CD4-positive, alpha-beta T cell treated with Interferon alpha-2 for 1 hour (primary cell): ENCODE measurements at places on chromosomes 1 and 21.

GRCh38 chr1:222167896-222168295 is 380.0 kb downstream of the HHIPL2 start:
- DNase-seq: no peak

DNA sequence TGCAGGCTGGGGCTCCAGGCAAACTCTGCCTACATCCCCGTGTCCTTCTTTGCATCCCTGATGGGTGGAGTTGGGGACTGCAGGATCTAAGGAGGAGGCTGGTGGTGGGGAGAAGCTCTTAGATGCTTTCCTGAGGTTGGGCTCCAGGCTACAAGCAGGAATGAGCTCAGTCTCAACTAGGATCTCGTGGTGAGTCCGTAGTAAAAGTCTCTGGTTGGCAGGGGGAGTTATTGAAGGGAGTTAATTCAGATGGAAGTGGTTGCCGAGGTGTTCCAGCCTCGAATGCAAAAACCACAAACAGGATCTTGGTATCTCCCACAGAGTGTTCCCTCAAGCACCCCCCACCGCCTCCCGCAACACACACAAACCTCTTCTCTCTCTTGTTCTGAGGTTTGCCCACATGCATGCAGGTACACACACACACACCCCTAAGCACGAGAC is 35.0 kb downstream of the TMCC2 start:
- no peak for DNase-seq

DNA sequence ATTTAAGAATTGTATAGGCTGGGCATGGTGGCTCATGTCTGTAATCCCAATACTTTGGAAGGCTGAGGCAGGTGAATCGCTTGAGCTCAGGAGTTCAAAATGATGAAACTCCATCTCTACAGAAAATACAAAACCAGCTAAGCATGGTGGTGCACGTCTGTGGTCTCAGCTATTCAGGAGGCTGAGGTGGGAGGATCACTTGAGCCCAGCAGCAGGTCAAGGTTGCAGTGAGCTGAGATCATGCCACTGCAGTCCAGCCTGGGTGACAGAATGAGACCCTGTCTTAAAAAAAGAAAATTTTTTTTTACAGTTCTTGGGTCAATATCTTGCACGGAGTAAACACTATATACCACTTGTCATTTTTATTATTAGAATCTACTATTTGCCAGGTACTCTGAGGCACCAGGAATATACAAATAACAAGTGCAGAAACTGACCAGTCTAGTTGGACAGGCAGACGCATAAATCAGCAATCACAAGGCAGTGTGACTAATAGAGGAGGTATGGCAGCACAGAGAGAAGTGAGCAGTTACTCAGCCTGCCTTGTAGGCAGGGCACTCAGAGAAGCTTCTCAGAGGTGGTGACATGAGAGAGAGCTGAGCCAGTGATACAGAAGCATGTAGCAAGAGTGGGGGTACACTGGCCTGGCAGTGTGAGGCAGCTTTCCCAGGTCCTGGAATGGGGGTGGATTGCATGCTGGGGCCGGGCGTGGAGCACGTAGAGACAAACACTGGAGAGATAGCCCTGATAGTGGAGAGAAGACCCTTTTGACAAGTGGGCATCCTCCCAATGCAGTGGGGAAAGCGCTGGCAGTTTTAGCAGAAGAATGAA is 8.0 kb downstream of the PHLDA3 start:
- no peak for DNase-seq

- DNase-seq: no peak
Measured at GRCh38 chr1:20375563-20375962, 84.9 kb downstream of the VWA5B1 start.
